ENCODE measurements at places on chromosomes 6 and 20.
A peak's percentile ranks its signal among the peaks of the same experiment; 100 is the strongest.

- no peak for DNase-seq
Measured at GRCh38 chr20:35697696-35698297, 1.4 kb downstream of the NFS1 start.

GRCh38 chr6:131636880-131637792 is at the start of gene ENPP3:
Gene ENPP3 (plus strand): TSS chr6:131637302. CDS start chr6:131637385, 83 bp downstream.
- DNase-seq = no peak

- DNase-seq = no peak
Measured at GRCh38 chr6:147769496-147770087, 261.1 kb downstream of the SAMD5 start.

GRCh38 chr20:21225215-21225947 is 77.8 kb upstream of the XRN2 start:
- no peak for DNase-seq

- DNase-seq = no peak
Measured at GRCh38 chr20:4730780-4731179, 9.1 kb downstream of the PRND start.

DNA sequence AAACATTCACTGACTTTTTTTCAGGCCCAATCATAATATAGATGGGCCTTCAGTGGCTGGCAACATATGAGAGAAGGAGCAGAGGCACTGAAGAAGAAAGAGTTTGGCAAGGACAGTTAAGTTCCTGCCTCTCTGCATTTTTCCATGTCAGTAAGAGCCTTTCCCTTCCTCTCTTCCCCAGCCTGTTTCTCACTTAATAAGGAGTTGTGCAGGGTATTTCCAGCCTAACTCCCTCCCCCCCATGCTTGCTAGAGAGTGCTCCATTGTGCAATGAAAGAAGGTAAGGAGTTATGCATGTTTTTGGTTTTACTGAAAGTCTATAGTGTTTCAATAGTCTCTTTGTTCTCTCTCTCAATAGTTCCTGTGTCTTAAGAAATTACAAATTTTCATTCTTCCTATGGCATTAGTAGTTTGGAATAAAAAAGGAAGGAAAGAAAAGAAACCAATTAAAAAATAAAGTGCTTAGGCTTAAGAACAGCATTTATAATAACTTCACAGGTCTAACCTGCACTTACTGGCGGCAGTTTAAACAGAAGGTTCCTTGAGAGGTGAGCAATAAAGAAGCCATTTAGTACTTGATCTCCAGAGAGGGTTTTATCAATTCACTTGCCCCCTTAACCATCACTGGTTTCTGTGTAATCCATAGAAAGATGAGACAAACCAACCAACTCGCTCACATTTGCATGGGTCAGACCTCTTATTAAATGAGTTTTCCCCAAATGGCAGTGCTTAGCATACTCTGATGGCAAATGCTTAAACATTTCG is 251.1 kb downstream of the PTPRT start:
- no peak for DNase-seq

DNA sequence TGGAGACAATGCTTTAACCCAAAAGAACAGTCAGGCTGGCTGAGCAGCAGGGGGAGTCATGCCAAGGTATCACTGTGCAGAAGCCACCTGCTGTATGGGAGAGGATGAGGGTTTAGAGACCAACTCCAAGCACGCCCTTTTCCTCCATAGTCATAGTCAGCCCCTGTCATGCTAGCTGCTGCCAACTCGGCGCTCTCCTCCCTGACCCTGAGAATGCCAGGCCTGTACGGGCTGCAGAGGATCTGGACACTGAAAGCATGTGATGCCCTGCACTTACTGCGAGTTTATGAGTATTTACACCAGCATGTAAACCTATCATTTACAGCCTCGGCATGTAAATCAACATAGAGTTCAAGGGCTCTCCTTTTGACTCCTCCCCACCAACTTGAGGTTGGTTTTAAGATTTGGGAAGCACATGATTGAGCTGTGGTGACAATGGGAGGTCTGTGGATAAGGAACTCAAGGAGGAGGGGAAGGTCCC is 11.7 kb upstream of the SCUBE3 start:
- DNase-seq = no peak

DNA sequence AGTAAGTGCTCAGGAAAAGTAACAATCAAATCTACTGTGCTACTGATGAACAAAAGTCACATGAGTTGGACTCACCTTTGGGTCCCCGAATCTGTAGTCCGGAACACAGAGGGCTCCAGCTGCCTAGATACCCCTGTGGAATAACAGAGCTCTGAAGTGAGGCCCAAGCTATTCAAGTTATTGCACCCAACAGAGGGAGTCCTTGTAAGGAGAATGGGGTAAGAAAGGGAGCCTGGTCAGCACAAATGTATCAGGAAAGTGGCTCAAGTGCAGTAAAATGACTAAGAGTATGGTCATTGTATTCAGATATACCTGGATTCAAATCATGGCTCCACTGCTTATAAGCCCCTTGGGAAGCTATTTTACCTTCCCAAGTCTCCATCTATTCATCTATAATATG is 20.9 kb downstream of the EDN1 start:
- no peak for DNase-seq

- DNase-seq = no peak
Measured at GRCh38 chr6:53111865-53112264, 36.8 kb downstream of the GCM1 start.

DNA sequence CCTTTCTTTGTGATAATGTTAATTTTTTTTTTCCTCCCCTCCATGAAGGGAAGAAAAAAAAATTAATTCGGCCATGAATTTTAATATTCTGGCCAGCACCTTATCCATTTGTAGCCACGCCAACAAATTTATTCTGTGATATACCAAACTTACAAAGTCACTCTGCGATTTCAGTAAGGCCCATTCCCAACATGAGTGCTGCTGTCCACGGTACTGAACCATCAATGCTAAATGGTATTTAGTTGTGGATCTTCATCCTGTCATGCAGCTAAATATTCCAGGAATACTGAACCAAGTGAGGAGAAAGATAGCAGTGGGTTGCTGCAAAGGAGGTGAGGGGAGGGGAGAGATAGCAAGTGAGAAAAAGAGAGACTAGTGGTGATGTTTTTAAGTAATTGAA is 19.5 kb upstream of the RSPH4A start:
- no peak for DNase-seq

- peak; percentile 10 for DNase-seq
Measured at GRCh38 chr6:62775427-62776022, 435.7 kb upstream of the FKBP1C start.

- DNase-seq = no peak
Measured at GRCh38 chr6:134196568-134197193, 121.2 kb downstream of the SGK1 start.

DNA sequence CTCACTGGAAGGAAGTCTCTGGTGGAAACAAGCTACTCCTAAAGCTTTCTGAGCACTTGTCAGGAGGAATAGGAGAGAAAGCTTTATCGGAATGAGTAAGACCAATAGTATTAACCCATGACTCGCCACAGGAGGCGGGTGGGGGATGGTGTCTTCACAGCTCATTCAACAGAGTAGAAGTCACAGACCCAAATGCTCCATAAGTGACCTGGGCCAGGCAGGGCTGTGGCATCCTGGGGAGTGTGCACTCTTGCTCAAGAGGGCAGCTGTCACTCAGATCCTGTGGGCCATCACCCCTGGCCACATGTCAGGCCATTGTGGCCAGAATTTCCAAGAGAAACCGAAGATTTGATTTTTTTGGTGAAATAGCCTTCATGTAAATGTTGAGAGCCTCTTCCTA is 116.0 kb downstream of the SYCP2 start:
- DNase-seq = no peak

DNA sequence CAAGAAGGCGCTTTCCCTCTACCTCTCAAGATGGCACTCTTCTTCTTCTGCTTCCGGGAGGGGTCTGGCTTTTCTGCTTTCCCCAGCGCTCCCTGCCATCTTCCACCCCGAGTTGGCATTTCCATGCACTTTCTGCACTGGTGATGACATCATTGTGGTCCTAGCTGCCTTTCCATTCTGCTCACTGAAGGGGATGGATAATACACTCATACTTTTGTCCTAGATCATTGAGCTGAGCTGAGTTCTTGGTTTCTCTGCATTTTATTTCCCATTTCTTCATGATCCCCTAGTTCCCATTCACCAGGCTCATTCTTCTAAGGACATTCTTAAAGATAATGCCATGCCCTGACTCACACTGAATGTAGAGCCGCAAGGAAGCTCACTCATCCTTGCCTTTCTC is 96.7 kb downstream of the EDN1 start:
- no peak for DNase-seq

DNA sequence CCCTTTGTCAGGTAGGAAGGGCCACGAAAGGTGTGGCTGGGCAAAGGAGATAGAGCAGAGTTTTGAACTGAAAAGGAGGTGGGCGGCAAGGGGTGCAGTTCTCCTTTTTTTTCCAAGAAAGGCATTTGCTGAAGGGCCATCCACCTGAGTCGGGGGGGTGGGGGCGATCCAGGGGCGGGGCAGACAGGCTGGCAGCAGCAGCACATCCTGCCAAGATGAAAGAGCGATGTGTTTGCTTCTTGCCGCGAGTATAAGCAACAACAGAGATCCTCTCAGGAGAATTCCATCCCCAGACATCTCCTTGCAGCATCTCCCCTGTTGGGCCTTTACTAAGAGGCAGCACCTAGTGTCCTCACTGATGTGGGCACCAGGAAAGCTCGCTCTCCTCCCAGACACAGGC is 516.5 kb downstream of the CD83 start:
- no peak for DNase-seq

DNA sequence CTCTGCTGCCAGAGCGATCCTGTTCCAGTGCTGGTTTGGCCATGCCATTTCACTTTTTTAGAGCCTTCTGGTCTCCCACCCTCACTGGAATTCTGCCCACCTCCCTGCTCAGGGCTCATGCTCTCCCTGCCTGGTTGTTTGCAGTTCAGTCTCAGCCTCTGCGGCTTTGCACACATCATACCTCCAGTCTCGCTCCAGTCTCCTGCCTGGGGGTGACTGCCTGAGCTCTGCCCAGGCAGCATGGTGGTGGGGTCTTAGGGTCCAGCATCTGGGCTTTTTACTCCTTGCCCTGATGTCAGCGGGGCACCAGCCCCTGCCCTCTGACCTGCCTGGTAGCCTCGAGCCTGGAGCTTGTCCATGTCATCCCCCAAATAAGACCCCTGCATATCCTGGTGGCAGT is 30.9 kb downstream of the CD83 start:
- no peak for DNase-seq

DNA sequence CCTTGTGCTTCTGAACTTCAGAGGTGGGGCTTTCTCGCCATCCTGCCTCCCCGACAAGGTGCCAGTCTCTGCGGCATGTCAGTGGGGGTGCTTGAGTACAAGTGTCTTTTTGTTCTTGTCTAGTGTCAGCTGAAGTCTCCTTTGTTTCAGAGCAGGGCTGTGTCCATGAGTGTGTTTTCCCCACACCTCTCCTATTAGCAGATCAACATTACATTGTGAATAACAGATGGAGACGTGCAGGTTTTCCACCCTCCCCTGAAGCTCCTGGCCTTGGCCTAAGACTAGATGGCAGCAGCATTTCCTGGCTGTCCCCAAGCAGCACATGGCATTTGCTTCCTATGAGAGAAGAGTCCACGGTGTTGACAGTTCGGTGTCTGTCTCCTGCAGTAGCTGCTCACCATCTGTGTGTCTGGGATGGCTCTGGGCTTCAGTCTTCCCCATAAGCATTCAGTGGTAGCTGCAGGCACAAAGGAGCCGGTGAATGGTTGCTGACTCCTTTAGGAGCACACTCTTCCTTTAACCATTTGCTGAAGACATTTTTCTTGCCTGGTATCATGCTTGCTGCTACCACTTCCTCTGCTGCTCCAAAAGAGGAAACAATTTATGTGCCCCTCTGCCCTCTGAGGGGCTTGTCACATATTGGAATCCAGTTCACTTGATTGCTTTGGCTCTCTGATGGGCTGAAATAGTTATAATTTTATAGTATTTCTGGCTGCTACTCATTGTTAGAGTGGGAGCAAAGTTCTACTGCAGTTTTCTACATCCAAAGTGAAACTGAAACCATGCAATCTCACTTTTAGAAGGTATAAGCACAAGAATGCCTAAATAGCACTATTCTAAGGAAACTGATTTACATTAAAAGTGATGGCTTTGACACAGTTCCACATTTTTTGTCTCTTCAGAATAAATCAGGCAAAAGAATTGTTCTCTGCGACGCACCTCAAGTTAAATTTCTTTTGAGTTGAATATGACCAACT is 913.0 kb downstream of the C6orf118 start:
- DNase-seq = no peak

GRCh38 chr6:15673666-15674065 is 10.8 kb upstream of the DTNBP1 start:
- no peak for DNase-seq

GRCh38 chr20:62595491-62595890 is 46.8 kb upstream of the SLCO4A1 start:
- no peak for DNase-seq

DNA sequence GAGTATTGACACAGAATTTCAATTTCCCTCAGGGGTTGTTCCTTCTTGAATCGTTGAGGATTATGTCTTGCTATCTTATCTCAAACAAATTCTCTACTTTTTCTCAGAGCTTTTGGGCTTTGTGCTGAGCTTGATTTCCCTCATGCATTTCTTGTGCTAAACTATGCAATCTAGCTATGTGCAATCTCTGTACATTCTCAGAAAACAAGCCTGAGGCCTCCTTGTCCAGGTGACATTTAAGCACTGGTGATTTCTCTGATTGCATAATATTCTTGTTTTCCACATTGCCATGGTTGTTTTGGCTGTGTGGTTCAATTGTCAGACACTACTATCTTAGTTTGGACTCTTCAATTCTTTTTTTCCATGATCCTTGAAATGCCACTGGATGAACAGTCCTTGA is 81.2 kb upstream of the MAN1A1 start:
- DNase-seq = no peak

DNA sequence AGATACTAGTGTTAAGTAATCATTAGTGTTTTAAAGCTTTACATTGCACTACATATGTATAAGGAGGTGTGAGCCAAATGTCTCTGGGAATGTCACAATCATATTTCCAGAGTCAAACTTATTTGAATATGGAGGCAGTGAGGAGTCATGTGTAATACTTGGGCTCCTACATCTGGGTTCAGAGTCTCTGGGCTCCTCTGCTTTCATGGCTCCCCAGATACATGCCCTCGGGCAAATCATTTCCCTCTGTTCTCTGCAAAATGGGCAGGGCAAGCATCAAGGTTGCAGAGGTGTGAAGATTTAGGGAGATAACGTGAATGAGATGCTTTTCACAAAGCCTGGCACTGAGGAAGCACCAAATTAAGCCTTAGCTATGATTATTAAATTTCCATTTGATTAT is 138.3 kb upstream of the SGK1 start:
- no peak for DNase-seq

DNA sequence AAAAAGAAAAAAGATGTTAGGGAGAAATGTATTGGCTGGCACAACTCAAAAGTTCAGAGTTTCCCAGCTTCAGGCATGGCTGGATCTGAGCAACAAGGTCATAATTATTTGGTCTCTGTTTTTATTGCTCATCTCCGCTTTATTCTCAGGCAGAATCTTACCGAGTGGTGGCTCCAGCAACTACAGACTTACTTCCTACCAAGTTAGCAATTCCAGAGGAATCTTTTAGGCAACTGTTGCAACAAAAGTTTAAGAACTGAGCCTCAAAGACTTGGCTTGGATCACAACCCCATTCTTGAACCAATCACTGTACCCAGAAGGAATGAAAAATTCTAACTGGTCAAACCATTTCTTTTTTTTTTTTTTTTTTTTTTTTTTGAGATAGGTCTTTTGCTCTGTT is 35.5 kb upstream of the NCOA3 start:
- DNase-seq = no peak

GRCh38 chr6:169222126-169222525 is 31.5 kb downstream of the THBS2 start:
- no peak for DNase-seq

All from SK-N-DZ (cell line).